Epithelial cell of proximal tubule (primary cell): ENCODE measurements at places on chromosomes 16 and 17.

GRCh38 chr17:16997514-16998429 is 25.9 kb upstream of the TNFRSF13B start:
- no peak for DNase-seq

GRCh38 chr16:4962716-4963115 is 4.6 kb downstream of the SEC14L5 start:
- no peak for DNase-seq

- DNase-seq: no peak
Observed at GRCh38 chr16:87926246-87927194, 9.8 kb downstream of the CA5A start.

- no peak for DNase-seq
Observed at GRCh38 chr17:79842136-79842655, 3.0 kb upstream of the CBX4 start.

- no peak for DNase-seq
Observed at GRCh38 chr16:79601092-79601930, 774 bp upstream of the MAF start.

DNA sequence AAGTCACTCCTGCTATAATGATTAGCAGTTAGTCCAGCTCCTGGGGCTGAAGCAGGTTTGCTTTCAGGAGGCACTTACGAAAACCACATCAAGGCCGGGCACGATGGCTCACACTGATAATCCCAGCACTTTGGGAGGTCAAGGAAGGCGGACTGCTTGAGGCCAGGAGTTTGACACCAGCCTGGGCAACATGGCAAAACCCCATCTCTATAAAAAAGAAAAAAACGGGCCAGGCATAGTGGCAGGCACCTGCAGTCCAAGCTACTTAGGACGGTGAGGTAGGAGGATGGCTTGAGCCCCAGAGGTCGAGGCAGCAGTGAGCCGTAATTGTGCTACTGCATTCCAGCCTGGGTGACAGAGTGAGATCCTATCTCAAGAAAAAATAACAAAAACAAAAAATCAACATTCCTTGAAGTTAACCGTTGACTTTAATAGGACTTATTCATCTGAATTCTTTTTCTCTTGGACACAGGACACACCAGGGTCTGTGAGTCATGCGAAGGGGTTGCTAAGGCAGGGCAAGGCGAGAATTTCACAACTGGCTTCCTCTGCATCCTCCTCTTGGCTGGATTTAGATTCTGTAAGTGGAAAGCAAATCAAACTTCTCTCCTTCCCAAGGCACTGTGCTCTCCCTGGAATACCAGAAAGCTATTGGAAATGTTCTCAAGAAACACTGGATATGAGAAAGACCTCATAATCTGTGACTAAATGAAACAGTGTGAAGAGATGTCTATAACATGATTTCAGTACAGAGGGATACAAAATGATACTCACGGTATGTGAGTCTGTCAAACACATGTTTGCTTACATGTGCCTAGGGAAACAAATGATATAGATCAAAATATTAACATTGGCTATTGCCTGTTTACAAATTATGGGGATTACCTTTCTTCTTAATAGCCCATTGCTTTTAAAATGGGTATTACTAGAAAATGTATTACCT is 99.5 kb downstream of the SYCE1L start:
- DNase-seq: peak; percentile 98

- DNase-seq: no peak
Observed at GRCh38 chr16:85276721-85277120, 164.4 kb upstream of the CIBAR2 start.

- DNase-seq: no peak
Observed at GRCh38 chr17:34318474-34318873, 761 bp upstream of the CCL8 start.

- DNase-seq: no peak
Observed at GRCh38 chr17:34883106-34884000, 77.9 kb downstream of the CCT6B start.

DNA sequence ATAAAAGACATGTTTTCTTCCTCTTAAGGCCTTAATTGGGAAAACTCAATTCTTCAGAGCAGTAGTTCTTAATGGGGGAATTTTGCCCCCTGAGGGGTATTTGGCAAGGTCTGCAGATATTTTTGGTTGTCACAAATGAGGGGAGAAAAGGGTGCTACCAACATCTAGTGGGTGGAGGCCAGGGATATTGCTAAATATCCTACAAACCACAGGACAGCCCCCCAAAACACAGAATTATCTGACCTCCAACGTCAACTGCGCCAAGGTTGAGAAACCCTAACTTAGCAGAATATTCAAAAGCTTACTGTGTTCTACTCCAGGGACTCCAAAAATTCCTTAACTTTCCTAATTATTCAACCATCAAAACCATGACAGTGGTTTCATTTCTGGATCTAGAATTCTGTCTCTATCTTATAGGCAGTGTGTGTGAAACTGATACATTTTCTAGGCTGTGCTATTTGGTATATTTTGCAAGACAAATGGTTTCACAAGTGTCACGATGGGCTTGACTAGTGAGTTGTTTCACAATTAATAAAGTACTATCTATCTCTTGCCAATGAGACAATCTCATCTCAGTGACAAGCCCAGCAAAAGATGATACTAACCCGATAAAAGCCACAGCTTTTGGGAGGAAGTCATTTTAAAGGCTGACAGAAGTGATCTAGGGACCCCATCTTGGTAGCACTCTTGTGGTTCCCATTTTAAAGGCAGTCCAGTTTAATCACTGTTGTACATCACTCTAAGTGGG is 14.7 kb downstream of the TXNDC11 start:
- DNase-seq: no peak

GRCh38 chr17:41026715-41027471 is at the start of gene KRTAP1-5:
Gene KRTAP1-5, minus strand, starts transcription at chr17:41027208. Its CDS starts 53 bp downstream, at chr17:41027155.
- no peak for DNase-seq

- no peak for DNase-seq
Observed at GRCh38 chr17:51188271-51188833, 22.1 kb downstream of the NME2 start.

GRCh38 chr16:86225905-86226371 is 284.4 kb upstream of the FOXF1 start:
- DNase-seq: no peak

DNA sequence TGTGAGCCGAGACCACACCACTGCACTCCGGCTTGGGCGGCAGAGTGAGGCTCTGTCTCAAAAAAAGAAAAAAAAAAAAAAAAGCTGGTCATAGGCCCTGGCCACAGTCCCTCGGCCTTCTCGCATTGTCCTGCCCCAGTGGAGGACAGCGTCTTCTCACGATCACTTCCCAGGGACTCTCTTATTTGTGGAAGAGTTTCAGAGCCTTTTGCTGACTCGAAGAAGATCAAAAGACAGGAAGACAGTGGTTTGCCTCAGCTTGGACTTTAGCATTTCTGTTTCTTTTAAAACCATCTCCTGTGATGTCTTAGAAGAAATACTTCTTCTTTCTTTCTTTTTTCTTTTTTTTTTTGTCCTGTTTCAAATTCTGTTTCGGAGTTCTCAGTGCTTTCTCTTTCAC is 210.0 kb downstream of the FTO start:
- no peak for DNase-seq

DNA sequence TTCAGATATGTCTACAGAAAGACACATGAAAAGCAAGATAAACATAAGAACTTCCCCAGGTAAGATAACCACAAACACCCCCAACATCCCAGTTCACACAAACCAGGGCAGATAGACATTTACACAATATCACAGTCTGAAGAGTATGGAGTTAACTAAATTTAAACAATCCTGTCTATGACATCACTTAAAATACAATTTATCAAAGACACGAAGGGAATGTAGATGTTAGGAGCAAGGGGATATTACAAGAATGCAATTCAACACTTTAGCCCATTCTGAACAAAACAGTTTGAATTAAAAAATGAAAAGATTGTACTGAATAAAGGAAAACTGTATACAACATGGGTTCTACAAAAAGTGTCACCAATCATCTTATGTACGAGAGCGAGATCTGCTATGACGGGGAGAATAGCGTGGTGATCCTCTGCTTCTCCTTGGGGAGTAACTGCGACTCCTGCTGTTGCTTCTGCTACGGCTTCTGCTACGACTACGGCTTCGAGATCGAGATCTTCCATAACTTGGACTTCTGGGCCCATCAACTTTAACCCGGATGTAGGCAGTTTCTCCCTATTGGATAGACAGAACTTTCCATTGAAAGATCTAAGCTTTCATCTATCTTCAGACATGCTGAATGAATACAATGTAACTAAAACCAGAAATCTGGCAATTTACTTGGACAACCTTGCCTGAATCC is 1.9 kb downstream of the SRSF1 start:
- DNase-seq: no peak

DNA sequence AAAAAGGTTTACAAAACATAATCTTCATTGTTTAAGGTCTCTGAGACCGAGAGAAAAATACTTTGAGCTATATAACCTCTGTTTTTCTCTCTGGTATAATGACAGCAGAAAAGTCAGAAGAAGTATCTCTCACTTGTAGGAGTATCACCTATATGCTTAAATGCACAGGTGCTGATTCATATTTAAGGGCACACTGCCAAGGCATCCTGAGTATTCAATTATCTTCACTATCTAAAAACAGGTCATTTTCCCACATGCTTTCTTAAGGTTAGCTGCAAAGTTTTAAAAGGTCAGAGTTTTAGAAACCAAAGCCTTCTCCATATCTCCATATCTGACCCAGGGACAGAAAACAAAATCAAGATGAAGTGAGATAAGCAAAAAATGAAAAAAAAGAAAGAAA is 99.3 kb upstream of the C17orf78 start:
- DNase-seq: no peak

- DNase-seq: no peak
Observed at GRCh38 chr16:53771655-53772497, 67.9 kb downstream of the FTO start.
